ENCODE measurements at places on chromosomes 16 and 17.

DNA sequence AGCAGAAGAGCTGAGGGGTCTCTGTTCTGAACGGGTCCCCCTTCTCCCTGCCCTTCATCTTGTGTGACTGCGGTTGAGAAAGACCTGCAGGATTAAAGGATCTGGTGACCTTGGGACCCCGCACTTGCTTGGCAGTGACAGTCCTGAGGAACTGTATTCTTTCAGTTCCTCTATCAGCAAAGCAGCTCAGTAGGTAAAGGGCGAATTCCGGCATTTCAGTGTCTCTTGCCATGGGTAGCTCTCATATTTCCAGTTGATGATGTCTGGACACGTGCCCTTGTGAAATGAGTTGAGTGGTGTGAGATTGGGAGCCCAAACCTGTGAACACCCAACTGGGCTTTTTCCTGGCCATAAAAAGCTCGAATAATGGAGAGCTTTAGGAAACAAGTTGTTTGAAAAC is 135.7 kb downstream of the PRKCA start:
- DNase-seq, result no peak

GRCh38 chr16:56119133-56119532 is 72.2 kb upstream of the GNAO1 start:
- DNase-seq, result no peak

- DNase-seq, result no peak
These were observed 12.7 kb upstream of the STAC2 start for GRCh38 chr17:39238311-39238972.

DNA sequence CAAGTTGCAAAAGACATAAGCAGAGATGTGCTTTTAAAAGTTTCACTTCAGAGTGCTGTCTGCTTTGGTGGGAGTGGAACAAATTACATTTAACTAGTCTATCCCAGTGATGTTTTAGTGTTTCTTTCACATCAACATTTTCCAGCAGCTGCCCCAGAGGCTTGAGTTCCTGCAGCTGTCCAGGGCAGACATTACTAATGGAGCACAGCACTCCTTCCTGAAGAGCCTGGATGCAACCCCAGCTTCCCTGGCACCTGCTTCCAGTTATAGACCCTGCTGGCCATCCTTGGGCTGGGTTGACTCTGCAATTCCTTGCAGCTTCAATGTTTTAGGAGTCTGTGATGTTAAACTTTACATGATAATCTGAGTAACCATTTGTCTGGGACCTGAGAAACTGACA is 61.4 kb upstream of the PIRT start:
- DNase-seq, result no peak

DNA sequence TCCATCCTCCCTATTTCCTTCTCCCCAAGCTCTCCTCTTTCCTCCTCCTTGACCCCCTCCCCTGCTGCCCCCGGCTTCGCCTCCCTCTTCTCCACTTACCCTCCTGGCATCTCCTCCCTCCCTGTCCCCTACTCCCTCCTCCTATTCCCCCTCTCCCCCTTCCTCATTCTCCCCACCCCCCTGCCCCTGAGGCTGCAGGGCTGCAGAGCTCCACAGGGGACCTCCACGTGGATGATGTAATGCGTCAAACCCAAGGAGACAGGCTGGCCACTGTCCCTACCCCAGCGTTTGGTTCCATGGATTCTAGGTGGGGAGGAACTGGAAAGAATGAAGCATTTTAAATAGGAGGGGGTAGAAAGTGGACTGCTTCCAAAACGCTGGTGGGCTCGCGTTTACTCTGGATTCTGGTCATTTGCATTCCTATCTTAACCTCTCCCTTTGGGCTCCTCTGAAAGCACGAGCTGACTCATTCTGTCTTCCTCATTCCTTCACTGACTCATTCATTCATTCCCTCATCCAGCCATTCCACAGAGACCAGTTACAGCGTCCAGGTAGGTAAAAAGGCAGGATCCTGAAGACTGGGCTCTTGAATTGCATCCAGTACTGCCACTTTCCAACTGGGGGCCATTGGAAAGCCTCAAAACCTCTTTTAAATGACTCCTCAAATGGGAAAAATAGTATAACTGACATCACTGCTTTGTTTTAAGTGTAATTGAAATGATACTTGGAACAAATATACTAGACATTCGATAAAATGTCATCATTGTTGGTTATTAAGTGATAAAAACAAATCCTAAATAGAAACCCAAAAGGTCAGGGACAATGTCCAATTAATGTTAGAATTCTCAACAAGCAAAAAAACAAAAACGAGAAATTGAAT is 943 bp upstream of the COTL1 start:
- DNase-seq, result peak; percentile 97

- no peak for DNase-seq
These were observed 4.4 kb downstream of the HAPSTR1 start for GRCh38 chr16:9095656-9096397.

GRCh38 chr17:58284613-58285421 is 4.1 kb upstream of the MPO start:
- DNase-seq, result no peak

- DNase-seq, result peak; percentile 7
These were observed 165.4 kb downstream of the AIPL1 start for GRCh38 chr17:6269478-6269877.

DNA sequence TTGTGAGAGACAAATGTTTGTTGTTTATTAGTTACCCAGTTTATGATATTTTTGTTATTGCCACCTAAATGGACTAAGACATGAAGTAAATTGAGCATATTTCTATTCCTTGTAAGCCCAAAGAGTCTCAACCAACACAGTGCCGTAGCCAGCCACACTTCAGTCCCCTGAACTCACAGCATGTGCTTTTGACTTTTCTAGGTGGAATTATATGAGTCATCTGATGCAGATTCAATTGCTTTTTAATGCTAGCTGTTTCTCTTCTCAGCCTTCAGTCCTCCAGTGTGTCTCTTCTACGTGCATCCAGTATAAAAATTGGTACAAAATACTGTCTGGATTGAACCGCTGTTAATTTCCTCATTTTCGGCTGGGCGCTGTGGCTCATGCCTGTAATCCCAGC is 39.0 kb downstream of the IQCK start:
- no peak for DNase-seq

- no peak for DNase-seq
These were observed 28.0 kb downstream of the DCUN1D3 start for GRCh38 chr16:20871941-20872815.

DNA sequence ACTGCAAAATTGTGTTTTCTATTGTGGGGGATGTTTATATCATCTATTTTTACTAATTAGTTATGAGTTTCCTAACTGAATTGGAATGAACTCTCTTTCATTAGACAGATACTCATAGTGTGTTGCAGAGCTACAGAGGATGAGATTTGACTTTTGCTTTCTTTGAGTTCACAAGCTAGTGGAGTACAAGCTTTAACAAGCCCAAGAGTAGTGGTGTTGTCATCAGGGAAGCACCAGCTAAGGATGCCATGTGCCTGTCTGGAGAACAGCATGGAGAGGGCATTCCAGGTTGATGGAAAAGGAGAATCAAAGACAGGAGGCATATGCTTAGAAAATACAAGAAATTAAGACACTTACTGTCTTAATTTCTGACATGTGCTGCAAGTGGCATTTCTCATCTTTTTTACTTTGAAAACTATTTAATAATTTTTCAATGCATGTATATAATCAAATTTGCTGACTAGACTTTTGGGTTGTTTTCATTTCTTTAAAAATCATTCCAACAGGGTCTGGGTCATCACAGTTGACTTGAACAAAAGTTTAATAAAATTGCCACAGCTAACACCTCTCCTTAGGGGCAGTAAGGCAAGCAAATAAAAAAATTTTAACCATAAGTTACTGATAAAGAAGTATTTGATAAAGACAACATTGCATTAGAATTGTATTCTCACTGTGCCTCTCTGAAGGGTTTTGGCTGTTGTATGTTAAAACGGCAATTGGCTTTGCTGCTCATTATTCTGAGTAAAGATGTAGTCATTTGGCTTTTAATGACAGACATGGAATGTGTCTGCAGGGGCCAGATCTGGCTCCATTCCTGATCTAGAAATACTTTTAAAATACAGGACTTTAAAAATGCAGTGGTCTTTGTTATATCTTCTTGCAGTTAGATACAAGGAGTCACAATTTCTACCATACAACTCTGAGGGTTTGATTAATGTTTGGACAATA is 323.7 kb upstream of the CDH11 start:
- peak; percentile 22 for DNase-seq

All from fibroblast of skin of left quadriceps (primary cell).